Epithelial cell of alveolus of lung (primary cell): ENCODE measurements at places on chromosomes 13 and 19. TPM values are rescaled to one million over a fixed set of nuclear protein-coding genes. Genes with fewer than 3 reads are reported as not detected.

Gene PPFIA3
- 2.1 and 8.9 TPM in 2 replicates for total RNA-seq

Gene CATSPERD
- not detected in 2 replicates for total RNA-seq

Gene HTR2A
- total RNA-seq = under 0.01 and 0.16 TPM in 2 replicates

Gene ZNF229
- total RNA-seq = 5.7 and 6.5 TPM in 2 replicates

Gene VSIG10L
- 0.91 and 1.8 TPM in 2 replicates for total RNA-seq

Gene KIR2DL3
- not detected in 2 replicates for total RNA-seq

Gene PLPPR3
- total RNA-seq = 1.7 and 102 TPM in 2 replicates

Gene YJEFN3
- total RNA-seq = 0.26 and 2.4 TPM in 2 replicates

Gene ZNF536
- total RNA-seq = 2.3 TPM in 1 of 2 replicates, not detected in the other

Gene KIR3DL2
- total RNA-seq = not detected in 2 replicates

Gene RUBCNL
- total RNA-seq = not detected in 2 replicates

Gene KEAP1
- 69.4 and 99.2 TPM in 2 replicates for total RNA-seq

Gene ZNF497
- 0.52 and 1.5 TPM in 2 replicates for total RNA-seq

Gene CRB3
- total RNA-seq = 1.7 TPM in 1 of 2 replicates, not detected in the other

Gene ZNF846
- 5.4 and 5.7 TPM in 2 replicates for total RNA-seq

Gene CACNG6
- total RNA-seq = 3.6 and 6.7 TPM in 2 replicates

Gene VWA8
- total RNA-seq = 8.2 and 14.6 TPM in 2 replicates

Gene CCL25
- not detected in 2 replicates for total RNA-seq

Gene OR10H4
- total RNA-seq = not detected in 2 replicates

Gene ZNF837
- 3.6 and 9.1 TPM in 2 replicates for total RNA-seq

Gene KLF2
- 1.2 and 7.0 TPM in 2 replicates for total RNA-seq

Gene KLK4
- not detected in 2 replicates for total RNA-seq

Gene F7
- not detected in 2 replicates for total RNA-seq

Gene CYP4F22
- not detected in 2 replicates for total RNA-seq

Gene AP1M1
- total RNA-seq = 124 and 132 TPM in 2 replicates

Gene ZNF43
- 5.0 and 9.4 TPM in 2 replicates for total RNA-seq

Gene NXNL1
- total RNA-seq = not detected in 2 replicates

Gene MAP3K10
- 6.2 and 9.4 TPM in 2 replicates for total RNA-seq

Gene KLK15
- total RNA-seq = not detected in 2 replicates

Gene MATK
- 0.40 TPM in 1 of 2 replicates, not detected in the other for total RNA-seq

Gene PRTN3
- total RNA-seq = 2.6 TPM in 1 of 2 replicates, not detected in the other

Gene AMER2
- not detected in 2 replicates for total RNA-seq

Gene GJA3
- under 0.01 and 0.16 TPM in 2 replicates for total RNA-seq

Gene RGL3
- under 0.01 and 1.2 TPM in 2 replicates for total RNA-seq

Gene ZNF714
- 6.7 and 8.5 TPM in 2 replicates for total RNA-seq

Gene SAFB2
- total RNA-seq = 9.6 and 25.4 TPM in 2 replicates

Gene DUS3L
- total RNA-seq = 21.7 and 26.7 TPM in 2 replicates

Gene MCF2L
- 0.39 and 0.80 TPM in 2 replicates for total RNA-seq

Gene CGB1
- not detected in 2 replicates for total RNA-seq

Gene LYL1
- 0.48 and 6.5 TPM in 2 replicates for total RNA-seq

Gene TSHZ3
- total RNA-seq = 13.6 and 18.6 TPM in 2 replicates

Gene EFNB2
- 9.6 and 29.7 TPM in 2 replicates for total RNA-seq

Gene TNFRSF19
- 55.3 and 223 TPM in 2 replicates for total RNA-seq

Gene C19orf67
- not detected in 2 replicates for total RNA-seq

Gene RAP2A
- total RNA-seq = 21.3 and 22.2 TPM in 2 replicates
